ENCODE measurements at places on chromosomes 2 and 18.

DNA sequence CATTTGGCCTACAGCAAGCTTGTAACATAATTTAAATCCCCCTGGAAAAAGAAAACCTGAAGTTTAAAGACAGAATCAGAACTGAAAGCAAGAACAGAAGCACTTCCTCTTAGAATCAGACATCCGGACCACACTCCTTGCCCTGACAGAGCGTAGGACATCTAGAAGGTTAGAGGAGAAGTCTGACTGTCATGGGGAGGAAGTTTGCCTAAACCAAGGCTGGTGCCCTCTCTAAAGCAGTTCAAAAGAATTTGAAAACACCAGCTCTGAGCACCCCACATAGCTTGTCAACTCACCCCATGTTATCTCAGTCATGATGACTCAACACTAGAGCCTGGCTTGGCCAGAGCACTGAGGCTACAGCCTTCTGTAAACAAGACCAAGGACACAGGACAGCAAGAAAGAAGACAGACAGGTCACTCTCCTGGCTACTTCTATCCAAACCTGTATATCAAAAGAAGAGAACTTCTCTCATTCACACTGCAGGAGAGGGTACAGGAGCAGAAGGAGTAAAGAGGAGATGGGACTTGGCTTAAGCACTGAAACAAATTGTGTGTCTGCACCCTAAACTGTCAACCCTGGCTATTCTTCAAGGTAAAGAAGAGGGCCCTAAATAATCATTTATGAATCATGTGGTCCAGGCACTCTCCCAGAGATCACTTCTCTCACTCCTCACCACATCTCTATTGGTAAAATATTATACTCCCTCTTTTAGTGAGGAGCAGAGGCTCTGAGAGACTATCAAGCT, 198.6 kb downstream of the MEMO1 start:
- DNase-seq = no peak

- no peak for DNase-seq
Measured at GRCh38 chr2:154226931-154227330, 355.2 kb downstream of the GALNT13 start.

GRCh38 chr2:136206613-136207012, 88.7 kb upstream of the CXCR4 start:
- peak; percentile 35 for DNase-seq

GRCh38 chr2:61549546-61549945, 11.4 kb upstream of the XPO1 start:
- DNase-seq = no peak

Measured in stimulated activated CD8-positive, alpha-beta memory T cell treated with anti-CD3 and anti-CD28 coated beads, Interleukin-2, amount 100 ng/mL, for 48 hours (primary cell).